Calu3 (cell line): ENCODE measurements at places on chromosomes 5 and 9. TPM values are rescaled to one million over a fixed set of nuclear protein-coding genes. Genes with fewer than 3 reads are reported as not detected.

The BARX1 gene
- not detected in 2 replicates for total RNA-seq

The INSYN2B gene
- not detected in 2 replicates for total RNA-seq

The SLC6A19 gene
- total RNA-seq, result not detected in 2 replicates

The RGMB gene
- total RNA-seq, result 34.5 and 35.8 TPM in 2 replicates

GRCh38 chr5:135349886-135350285 is 49.1 kb downstream of the MACROH2A1 start:
- DNase-seq, result no peak

DNA sequence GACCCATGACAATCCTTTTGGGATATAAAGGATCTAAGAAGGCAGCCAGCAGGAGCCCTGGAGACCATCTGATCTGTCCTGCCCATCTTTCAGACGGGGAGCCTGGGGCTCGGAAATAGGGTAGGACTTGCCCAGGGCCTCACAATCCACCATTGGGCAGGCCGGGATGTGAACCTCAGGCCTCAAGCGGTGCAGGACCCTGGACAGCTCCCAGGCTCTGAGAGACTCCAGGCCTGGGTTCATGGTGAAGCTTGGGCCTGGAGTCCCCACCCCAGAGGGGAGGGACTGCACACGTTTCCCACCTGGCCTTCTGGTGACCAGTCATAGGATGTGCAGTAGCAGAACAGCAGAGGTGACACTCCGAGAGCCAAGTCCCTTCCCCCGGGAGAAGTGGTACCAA is 36.6 kb upstream of the RAPGEF1 start:
- peak; percentile 14 for DNase-seq

GRCh38 chr5:174708476-174709207 is 15.7 kb upstream of the MSX2 start:
- DNase-seq, result no peak

GRCh38 chr9:100595391-100596199 is 17.7 kb downstream of the CAVIN4 start:
- peak; percentile 51 for DNase-seq

GRCh38 chr5:139561655-139562451 is 714 bp downstream of the UBE2D2 start:
- peak; percentile 57 for DNase-seq
